Caudate nucleus (tissue), 63 donors: ENCODE measurements at places on chromosomes 11 and 22.

GRCh38 chr22:35344956-35345690 is 35.8 kb upstream of the HMOX1 start:
- no peak for DNase-seq

GRCh38 chr11:108206969-108207682 is 15.3 kb downstream of the NPAT start:
- DNase-seq, result no peak

DNA sequence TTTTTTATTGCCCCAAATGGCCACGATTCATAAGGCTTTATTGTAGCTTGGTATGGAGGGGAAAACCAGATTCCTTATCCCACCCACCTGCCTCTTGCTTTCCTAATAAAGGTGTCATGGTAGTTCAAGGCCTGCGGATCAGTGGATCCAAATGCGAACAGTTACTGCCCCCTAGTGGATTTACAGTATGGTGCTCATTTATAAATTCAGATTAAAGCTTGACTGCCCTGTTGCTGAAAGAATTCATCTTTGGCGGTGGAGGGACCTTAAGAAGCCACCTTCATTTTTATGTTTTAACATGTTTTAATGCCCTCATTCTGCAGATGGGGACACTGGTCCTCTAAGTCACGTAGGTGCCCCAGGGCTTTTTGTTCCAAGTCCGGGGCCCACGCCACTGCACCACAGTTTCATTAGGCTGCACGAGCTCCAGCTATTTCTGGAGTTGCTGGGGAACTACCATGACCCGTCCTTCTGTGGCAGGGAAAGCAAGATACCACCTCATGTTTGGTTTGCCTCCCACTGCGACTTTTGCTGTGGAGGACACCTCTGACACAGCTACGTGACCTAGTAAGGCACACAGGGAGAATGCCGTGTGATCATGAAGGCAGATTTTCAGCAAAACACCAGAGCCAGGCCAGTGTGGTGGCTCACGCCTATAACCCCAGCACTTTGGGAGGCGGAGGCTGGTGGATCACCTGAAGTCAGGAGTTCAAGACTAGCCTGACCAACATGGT is 15.6 kb upstream of the INCENP start:
- peak; percentile 30 for DNase-seq

GRCh38 chr11:122046846-122047245 is 69.2 kb downstream of the BLID start:
- DNase-seq, result no peak

DNA sequence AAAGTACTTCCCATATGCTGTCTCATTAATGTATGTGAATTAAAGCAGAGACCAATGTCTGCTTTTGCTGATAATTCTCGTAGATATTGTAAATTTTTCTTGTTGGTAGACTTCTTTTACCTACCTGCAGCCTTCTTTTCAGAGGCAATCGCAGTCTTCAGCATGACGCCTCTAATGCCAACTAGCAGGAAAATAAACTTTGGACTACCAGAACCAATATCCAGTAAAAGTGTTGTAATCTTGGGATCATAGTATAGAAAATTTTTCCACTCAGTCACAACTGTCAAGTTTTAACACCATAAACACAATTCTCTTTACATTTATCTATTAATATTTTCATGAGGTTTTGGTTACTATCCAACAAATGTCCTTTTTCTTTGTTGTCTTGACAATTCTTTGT is 2.3 kb downstream of the DEPDC7 start:
- DNase-seq, result no peak

DNA sequence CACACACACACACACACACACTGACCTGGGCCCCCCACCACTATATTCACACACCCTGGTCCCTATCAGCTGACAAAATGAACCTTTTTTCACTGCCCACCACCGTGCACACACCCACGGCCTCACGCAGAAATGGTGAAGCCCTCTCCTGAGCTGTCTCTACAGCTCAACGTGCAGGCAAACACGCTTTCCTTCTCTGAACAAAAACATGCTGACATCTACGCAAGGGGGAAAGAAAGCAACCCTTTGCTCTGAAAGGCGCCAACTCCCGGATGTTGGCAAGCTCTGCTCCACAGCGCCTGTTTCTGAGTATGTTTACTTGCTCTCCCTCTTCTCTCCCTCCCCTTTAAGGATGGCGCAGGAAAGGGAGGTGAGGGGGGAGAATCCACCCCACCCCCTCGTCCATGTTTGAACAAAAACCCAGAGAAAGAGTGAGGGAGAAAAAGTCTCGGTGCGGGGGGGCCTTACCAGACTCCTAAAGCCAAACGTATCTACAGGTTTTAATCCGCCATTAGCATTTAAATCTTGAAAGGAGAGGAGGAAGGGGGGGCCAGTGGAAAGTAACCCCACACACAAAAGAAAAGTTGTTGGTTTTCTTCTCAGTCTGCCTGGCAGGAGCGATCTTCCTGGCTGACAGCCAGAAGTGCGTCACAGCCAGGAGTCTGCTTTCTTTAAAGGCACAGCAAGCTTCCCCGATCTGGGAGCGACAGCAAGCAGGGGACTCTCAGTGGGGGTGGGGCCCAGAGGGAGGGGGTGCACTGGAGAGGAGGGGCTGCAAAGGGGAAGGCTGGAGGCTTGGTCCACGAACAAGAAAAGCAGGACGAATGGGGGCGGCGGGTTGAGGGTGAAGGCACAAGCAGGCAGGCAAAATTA is 39.6 kb downstream of the NUMA1 start:
- DNase-seq, result peak; percentile 88

DNA sequence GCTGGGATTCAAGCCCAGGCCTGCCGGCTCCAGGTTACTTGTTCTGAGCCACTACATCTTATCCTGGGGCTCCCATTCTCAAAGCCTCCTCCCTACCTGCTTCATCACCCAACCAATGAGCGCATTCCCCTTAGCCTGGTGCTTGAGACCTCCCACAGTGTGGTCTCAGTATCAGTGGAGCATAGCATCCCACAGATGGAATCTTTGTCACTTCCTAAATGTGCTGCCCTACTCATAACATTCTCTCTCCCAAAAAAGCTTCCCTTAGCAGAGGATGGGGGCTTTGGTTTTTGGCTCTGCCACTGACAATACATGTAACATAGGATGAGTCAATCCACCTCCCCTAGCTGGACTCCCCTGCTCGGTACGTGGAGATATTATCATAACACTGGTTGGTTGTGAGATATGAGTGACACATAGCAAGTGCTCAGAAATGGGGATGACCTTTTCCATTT is 28.8 kb downstream of the TEAD1 start:
- DNase-seq, result no peak

- DNase-seq, result peak; percentile 8
Observed at GRCh38 chr11:74085542-74085892, 76.6 kb upstream of the UCP3 start.

- no peak for DNase-seq
Observed at GRCh38 chr22:32745251-32745995, 56.1 kb upstream of the TIMP3 start.

DNA sequence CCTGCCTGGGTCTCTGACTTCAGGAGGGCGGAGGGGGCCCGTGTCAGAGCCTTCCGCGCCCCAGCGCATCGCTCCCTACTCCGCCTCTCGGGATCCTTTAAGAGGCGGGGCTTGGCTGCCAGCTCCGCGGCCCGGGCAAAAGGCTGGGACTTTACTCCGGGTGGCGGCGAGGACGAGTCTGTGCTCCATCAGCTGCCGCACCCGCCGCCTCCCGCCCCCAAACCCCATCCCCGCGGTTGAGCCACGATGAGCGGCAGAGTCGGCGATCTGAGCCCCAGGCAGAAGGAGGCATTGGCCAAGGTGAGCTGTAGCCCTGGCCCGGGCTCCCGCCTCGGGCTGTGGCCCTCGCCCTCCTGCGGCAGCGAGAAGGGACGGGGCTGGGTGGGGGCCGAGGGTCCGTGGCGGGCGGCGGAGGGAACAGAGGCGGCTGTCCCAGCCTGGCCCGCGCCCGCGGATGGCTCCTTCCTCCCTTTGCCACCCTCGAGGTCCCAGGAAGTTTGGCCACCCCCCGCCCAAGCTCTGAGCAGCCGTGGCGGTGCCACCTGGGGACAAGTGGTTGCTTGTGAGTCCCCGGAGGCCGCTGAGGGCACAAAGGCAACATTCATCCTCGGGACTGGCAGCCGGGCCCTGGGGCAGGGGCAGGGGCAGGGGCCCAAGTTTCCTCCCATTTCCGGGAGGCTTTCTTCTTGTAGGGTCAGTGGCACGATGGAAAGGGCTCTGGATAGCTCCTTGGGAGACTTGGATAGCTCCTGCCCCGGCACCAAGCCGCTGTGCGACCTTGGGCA is at the start of gene SEC14L2:
Gene SEC14L2 (plus strand): TSS at position 148 of the 785 bp plus-strand sequence. CDS start 99 bp downstream, at position 247.
- peak; percentile 81 for DNase-seq

DNA sequence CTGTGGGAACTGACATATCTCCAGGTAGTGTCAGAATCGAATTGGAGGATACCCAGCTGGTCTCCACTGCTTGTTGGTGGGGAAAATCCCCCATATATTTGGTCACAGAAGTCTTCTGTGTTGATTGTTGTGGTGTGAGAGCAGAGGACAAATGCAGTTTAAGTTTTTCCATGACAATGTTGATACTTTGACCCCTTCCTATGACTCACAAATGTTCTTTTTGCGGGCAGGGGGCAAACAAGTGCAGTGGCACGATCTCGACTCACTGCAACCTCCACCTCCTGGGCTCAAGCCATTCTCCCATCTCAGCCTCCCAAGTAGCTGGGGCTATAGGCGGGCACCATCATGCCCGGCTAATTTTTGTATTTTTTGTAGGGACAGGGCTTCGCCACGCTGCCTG is 7.4 kb upstream of the PATL1 start:
- DNase-seq, result no peak

GRCh38 chr11:90747057-90747456 is 524.2 kb upstream of the CHORDC1 start:
- DNase-seq, result no peak

GRCh38 chr22:30240541-30241417 is 5.8 kb downstream of the LIF start:
- no peak for DNase-seq

GRCh38 chr11:93850594-93851018 is at the start of gene VSTM5:
Gene VSTM5 (minus strand): TSS chr11:93850618. CDS start chr11:93850502, 116 bp downstream.
- no peak for DNase-seq

GRCh38 chr22:32896891-32897290 is 95.4 kb downstream of the TIMP3 start:
- DNase-seq, result no peak
